HFF-Myc (cell line): ENCODE measurements at places on chromosomes 1 and 21.

DNA sequence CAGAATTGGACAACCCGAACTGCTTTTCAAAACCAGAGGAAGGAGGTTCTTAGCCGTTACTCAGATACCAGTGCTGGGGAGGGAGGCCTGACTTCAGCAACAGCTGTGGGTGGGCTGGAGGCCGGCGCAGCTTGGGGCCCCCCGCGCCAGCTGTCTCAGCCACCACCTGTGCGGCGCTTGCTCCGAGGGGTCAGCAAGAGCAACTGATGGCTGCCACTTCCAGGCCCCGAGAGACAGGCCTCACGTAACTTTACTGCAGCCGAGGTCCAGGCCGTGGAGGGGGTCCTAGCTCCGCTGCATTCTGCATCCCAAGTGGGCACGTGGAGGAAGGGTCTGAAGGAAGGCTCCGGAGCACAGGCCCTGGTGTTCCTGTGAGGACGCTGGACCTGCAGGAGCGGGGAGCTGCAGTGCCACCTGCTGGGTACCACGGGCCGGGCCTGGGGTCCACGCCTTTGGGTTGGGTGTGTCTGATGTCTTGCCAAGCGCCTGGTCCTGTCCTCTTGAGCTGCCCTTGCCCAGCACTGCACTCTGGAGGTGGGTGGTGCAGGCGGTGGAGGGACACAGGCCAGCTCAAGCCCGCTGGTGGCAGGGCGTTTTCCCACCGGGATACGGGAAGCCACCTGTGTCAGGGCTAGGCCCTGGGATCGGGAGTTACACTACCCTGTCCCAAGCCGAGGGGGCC is 9.8 kb downstream of the THAP3 start:
- DNase-seq: no peak

GRCh38 chr1:94169126-94169525 is 48.2 kb upstream of the ABCA4 start:
- DNase-seq: no peak

DNA sequence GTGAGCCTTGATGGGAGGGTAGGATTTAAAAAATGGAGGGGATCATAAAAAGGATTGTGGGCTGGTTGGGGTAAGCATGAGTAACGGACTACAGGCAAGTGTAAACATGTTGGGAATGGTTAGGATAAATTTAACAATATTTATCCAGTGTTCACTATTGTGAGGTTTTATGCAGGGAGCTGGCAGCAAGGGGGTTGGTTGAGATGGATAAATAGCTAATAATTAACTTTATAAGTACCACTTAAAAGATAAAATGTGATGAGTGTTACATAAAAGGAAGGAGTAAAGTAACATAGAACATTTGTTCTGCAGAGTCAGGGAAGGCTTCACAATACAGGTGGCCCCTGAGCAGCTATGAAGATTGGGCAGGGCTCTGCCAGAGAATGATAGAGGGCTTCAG is 109.0 kb downstream of the NGF start:
- DNase-seq: no peak

GRCh38 chr21:37398697-37399096 is 32.1 kb downstream of the DYRK1A start:
- DNase-seq: no peak

DNA sequence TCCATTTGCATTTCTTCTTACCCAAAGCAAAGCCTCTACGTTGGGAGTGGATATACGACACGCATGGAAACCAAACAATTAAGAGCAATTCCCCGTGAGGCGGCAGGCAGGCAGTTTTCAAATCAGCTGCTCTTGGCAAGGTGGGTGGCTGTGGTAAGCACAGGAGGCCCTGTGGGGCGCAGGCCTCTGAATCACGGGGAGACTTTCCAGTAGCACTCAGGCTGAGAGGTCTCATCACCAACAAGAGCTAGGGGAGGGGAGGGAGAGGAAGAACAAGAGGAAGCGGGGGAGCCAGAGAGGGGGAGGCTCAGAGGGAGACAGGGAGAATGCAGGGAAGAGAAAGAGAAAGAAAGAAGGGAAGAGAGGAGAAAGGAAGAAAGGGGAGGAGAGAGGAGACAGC is 56.4 kb downstream of the MT1HL1 start:
- no peak for DNase-seq

GRCh38 chr1:155961937-155962336 is 16.4 kb downstream of the ARHGEF2 start:
- DNase-seq: peak; percentile 81

GRCh38 chr1:100404821-100405220 is 52.5 kb downstream of the CDC14A start:
- DNase-seq: no peak

DNA sequence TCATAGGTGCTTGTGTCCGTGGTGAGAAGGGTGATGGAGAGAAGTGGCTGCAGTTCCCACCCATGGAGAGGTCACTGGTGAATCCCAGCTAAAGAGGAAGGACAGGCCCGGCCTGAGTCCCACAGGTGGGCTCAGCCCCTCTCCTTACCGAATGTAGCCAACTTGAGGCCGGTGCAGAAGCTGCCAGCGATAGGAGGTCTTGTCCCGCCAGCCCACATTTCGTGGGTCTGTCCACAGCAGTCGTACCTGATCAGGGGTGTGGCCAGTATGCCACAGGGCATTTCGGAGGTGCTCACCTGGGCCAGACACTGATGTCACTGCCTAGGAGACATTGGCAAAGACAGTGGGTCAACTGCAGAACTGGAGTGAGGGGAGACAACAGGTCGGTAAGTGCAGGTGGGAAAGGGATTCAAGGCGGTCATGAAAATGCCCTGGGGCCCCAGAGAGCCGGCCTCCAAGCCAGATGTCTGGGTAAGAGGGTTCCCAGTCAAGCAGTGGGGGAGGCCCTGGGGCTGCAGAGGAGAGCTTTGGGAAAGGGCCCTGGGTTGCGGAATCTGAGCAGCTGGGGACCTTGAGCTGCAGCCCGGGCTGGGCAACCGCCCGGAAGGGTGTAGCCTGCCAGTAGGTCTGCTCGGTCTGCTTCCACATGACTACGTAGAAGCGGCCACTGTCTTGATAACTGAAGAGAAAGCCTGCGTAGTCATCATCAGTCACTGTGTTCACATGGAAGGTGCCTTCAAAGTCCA is 10.6 kb downstream of the THBS3 start:
- no peak for DNase-seq

DNA sequence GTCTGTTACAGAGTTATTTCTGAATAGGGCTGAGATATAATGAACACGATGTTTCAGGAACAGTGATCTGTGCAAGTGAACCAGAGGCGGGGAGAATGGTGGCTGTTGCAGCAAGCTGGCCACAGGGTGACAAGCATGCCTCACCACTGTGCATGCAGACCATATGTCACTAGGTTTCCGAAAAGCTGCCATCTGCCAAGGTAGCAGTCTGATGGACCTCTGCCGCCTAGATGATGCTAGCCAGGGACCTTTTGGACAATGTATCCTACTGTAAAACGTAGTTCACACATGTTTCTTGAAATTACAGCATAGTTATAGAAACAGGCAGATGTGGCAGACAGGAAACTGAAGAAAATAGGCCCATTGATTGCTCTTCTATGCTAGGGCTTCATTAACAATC is 204.2 kb upstream of the RRP15 start:
- DNase-seq: no peak

GRCh38 chr21:34072145-34073031 is 990 bp upstream of the MRPS6 start:
- DNase-seq: no peak

- DNase-seq: no peak
These were observed 259.0 kb downstream of the FOXD2 start for GRCh38 chr1:47696737-47697441.

DNA sequence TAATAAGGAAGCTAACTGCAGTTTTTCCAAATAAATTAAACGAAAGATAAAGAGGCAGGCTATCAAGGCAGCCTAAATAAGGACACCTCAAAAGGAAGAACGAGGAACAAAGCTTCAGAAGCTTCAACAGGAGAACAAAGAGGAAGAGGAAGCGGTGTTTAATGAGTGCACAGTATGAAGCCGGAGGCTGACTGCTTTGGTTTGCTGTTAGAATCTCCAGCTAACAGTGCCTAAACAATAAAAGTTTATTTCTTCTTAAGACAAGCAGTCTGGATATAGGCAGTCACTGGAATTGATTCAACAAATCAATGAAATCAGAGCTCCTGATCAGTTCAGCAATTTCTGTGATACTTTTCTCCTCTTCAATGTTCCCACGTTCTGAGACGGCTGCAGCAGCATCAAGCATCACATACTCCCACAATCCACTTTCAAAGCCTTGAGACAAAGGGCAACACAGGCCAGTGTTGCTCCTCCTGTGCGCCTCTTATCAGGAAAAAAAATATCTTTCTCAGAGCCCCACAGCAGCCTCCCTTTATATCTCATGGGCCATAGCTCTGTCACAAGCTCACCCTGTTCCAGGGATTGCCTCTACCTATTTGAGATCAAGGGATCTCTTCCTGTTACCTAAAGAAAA is 365.6 kb upstream of the ST6GALNAC5 start:
- DNase-seq: no peak

GRCh38 chr1:235397733-235398132 is 30.5 kb downstream of the TBCE start:
- no peak for DNase-seq

- no peak for DNase-seq
These were observed 24.6 kb downstream of the TEX35 start for GRCh38 chr1:178537382-178538090.

- no peak for DNase-seq
These were observed at the start of gene CD53 for GRCh38 chr1:110872745-110873720. TSS of gene CD53 (plus strand) at chr1:110873148. CDS start at chr1:110891409, 18,261 bp downstream.

GRCh38 chr21:34707876-34708325 is 39.1 kb downstream of the CLIC6 start:
- no peak for DNase-seq

DNA sequence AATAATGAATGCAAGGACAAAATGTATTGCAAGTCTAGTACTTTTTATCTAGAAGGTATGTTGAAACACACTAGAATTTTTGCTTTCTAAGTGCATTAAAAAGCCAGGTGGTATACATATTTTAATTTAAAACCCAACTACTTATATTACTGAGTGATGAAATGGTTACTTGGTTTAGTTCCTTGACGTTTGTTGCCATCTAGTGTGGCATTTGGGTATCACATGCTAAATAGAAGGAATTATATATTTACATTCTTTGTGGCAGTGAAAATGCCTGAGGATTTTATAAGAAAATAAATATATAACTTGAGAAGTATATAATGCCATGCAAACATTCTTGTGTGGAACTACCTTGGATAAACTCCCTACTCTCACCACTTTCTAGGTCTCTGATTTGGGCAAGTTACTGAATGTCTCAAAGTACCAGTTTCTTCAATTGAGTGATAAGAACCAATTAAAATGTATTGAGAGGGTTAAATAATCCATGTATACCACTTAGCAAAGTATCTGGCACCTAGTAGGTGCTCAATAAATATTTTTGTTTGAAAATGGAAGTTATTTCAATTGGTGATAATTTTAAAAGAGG is 69.6 kb downstream of the SDCCAG8 start:
- DNase-seq: peak; percentile 42

DNA sequence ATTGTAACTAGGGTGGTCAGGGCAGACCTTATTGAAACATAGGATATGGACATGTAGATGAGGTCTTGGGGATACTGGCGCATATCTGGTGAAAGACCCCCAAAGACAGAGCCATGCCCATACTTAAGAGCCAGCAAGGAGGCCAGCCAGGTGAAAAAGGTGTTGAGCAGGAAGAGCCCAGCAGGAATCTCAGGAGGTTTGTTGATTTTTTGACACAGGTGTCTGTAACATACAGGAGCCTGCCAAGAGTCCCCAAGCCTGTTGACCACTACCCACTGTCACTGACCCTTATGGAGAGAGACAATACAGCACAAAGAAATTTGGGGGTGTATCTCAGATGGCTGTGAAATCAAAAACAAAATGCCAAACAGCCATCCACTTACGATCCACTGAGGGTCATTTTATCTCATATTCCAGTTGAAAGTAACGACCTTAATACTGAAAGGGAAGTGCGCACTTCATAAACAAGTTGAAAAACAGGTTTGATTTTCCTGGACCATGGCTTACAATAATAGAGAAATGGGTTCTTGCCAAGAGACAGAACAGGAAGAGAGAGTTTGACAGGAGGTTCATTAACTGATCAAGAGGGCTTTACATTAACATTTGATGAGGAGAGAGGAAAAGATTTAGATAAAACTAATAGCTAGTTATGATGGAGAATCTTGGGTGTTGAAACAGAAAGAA is 163.6 kb downstream of the GLUL start:
- no peak for DNase-seq

- DNase-seq: no peak
These were observed 5.5 kb downstream of the TRAPPC10 start for GRCh38 chr21:44017601-44018000.
